Cortex of kidney (tissue), 1 donor: ENCODE measurements at places on chromosomes 1 and 21.

- DNase-seq: no peak
Measured at GRCh38 chr1:107142666-107143065, 1.8 kb downstream of the NTNG1 start.

DNA sequence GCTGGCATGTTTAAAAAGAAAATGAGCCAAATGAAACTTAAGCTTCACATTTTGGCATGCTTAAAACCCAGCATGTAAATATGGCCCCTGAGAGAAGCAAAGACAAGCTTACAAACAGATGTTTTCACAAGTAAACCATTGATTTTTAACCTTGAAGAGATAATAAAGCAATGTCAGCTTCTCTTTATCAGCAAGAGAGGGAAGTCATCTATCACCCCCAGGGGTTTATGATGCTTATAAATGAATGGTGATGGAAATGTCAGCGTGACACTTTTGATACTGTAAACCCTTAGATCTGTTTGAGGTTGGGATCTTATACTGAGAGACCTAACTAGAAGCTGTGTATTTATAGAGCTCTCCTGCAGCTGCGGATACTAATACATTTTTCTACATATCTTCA, 471.3 kb downstream of the PLA2G4A start:
- DNase-seq: no peak

- DNase-seq: no peak
Measured at GRCh38 chr21:44682580-44683151, 703 bp upstream of the KRTAP12-1 start.

DNA sequence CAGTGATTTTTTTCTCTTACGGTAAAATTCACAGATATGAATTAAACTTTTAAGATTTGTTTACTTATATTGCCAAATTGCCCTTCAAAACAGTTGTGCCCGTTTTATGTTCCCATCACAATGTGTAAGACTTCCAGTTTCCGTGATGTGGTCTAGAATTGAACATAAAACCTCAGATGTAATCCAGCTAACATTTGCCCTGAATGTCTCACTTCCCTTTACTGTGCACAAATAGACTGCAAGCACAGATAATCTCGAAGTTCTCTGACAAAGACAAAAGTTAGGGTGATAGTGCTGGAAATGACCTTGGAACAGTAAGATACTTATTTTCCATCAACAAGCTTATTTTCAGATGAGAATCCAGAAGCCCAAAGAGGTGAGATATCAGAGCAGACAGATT, 177.5 kb downstream of the ZZZ3 start:
- DNase-seq: no peak

DNA sequence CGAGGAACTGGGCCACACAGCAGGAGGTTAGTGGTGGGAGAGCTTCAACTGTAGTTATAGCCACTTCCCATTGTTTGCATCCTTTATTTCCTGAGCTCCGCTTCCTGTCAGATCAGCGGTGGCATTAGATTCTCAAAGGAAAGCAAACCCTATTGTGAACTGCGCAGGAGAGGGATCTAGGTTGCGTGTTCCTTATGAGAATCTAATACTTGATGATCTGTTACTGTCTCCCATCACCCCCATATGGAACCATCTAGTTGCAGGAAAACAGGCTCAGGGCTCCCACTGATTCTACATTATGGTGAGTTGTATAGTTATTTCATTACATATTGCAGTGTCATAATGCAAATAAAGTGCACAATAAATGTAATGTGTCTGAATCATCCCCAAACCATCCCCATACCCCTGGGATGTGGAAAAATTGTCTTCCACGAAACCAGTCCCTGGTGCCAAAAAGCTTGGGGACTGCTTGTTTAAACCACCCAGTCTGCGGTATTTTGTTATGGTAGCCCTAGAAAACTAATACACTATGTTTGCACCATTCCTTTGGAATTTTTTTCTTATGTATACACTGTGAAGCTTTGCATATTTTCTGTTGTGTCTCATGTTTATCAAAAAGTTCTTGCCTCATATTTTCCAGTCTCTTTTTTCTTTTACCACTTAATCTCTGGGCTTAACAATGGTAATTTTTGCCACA, 136.6 kb upstream of the IVNS1ABP start:
- no peak for DNase-seq

DNA sequence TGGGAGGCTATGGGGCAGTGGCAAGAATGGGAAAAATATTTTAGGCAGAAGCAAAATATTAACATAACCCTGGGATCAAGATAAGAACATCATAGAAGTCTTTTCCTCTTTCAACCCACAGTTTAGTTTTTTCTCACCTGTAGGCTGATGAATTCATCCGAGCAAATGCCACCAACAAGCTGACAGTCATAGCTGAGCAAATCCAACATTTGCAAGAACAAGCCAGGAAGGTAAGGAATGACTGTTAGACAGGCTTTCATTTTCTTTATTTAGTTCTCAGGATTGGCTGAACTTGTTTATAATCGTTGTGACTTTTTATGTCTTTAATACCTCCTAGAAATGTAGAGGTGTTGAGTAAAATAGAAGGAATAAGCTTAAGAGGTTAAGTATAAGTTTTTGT, 6.4 kb downstream of the C1orf50 start:
- DNase-seq: no peak

DNA sequence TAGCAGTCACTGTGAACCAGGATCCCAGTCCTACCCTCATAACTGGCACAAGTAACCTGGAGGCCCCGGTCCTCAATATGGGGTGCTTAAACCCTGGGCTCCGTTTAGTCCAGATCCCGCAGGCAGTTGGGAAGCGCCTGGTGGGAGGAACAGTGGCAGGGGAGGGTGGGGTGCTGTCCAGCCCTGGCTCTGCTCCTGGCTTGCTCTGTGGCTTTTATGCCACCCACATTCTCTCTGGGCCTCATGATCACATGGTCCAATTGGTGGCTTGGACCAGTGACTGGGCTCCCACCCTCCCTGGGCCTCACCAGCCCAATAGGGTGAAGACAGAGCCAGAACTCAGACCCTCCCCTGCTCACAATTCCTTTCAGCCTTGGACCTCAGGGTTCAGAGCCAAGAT, 2.9 kb downstream of the CD164L2 start:
- DNase-seq: no peak

- DNase-seq: no peak
Measured at GRCh38 chr1:162571696-162572095, 10.2 kb downstream of the UAP1 start.

- DNase-seq: no peak
Measured at GRCh38 chr1:32172621-32173245, 6.7 kb upstream of the TXLNA start.

- DNase-seq: no peak
Measured at GRCh38 chr21:41948078-41948895, 5.5 kb downstream of the C2CD2 start.

- DNase-seq: no peak
Measured at GRCh38 chr1:19156676-19157075, 53.4 kb downstream of the UBR4 start.

- DNase-seq: no peak
Measured at GRCh38 chr1:173997791-173998190, 24.4 kb downstream of the RC3H1 start.

DNA sequence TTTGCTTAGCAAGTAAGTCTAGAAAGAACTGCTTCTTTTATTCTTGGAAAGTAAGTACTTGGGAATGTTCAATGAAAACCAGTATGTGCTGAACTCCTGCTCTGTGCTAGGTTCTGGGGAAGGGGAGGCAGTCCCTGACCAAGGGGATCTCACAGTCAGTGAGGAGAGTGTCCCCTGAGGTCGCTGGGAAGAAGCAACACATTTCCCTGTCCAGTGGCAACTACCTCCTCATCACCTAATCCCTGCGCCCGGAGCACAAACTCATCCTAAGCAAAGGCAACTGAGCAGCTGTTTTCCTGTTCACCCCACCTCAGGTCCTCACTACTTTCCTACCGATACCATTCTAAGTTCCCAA, 61.7 kb upstream of the ANGPTL1 start:
- no peak for DNase-seq

DNA sequence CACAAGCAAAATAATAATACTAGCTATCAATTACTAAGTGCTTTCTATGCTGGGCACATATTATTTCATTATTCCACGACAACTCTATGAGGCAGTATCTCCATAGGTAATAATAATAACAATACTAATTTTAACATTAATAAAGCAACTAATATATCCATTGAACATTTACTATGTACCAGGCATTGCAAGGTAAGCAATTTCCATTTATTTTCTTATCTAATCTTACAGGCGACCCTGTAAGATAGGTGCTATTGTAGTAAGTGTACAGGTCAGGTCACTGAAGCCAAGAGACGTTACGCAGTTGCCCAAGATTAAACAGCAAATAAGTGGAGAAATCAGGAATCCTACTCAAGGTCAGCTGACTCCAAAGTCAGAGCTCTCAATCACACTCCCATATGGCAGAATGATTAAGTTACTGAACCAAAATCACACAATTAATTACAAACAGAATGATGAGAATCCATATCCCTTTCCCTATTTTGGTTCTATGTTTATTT, 198.4 kb downstream of the SLC45A1 start:
- DNase-seq: no peak
